NCI-H2081 treated with DMSO at 0.1 percent for 48 hours (cell line): ENCODE measurements at places on chromosomes 1 and 21.

DNA sequence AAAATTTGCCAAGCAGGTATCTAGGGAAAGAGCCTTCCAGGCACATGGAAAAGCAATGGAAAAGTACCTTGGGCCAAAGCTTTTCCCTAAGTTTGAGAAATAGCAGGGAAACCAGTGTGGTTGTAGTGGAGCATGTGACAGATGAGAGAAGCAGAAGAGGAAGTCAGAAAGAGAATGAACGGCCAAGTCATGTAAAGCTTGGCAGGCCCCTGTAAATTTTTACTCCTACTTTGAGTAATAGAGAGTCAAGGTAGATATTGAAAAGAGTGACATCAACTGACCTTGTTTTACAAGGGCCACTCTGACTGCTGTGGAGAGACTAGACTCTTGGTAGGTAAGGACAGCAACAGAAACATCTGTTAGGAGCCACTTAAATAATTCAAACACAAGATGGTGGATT is 180.9 kb upstream of the PRMT6 start:
- DNase-seq = no peak

DNA sequence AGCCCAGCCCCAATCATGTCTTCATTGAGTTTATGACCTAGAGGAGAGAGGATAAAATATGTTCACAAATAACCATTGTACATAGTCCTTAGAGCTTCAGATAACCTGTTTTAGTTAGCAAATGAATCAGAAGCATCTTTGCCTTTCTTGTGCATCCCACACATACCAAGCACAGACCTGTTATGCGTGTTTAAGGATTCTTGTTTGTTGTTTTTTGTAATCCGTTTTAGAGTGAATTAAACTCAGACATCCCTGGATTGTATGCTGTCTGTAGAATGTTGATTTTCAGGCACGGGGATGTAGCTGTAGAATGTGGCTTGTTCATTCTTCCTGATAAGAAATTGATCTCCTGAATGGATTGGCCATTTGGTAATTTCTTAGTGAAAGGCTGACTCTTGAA is 135.8 kb downstream of the EDEM3 start:
- no peak for DNase-seq

DNA sequence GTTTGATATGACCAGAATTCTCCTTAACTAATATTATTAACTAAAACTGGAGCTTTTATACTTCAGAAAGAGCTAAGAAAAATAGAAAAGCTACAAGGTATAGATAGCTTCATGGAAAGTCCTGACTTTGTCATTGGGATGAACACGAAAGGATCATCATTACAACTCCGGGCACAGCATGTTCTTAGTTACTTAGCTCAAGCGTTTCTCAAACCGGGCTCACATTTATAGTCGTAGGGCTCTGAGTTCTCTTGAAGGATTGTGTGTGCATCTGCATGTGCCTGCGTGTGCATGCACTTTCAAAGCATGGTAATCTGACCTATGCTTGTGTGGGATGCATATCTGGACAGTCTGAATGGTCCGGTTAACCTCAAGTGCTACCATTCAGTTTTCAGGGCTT is 20.4 kb upstream of the MAP10 start:
- DNase-seq = no peak

- DNase-seq = no peak
Measured at GRCh38 chr1:176225911-176226310, 18.8 kb upstream of the COP1 start.

GRCh38 chr1:202084791-202085681 is 37.7 kb upstream of the GPR37L1 start:
- peak; percentile 93 for DNase-seq

- no peak for DNase-seq
Measured at GRCh38 chr1:212567638-212568037, 40.9 kb upstream of the ATF3 start.

DNA sequence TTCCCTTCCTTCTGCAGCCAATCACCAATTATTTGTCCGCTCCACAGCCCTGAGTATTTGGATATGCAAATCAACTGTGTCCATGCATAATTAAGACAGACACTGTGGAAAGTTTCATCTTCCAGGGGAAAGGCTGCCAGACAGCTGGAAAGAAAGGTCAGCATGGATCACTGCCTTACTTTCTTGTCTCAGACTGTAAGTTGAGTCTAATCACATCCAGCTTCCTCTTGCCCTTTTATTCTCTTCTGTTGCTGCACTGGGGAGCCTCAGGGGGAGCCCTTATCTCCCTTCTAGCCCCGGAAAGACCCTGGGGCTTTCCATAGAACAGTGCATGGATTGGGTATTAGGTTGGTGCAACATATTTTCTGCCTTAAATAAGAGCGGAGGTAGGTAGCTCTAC is 182.9 kb downstream of the OMA1 start:
- DNase-seq = no peak

- no peak for DNase-seq
Measured at GRCh38 chr1:156858555-156858956, 361 bp downstream of the INSRR start.

- no peak for DNase-seq
Measured at GRCh38 chr1:10781137-10781536, 15.3 kb downstream of the CASZ1 start.

- no peak for DNase-seq
Measured at GRCh38 chr1:21217812-21218596, 41.3 kb upstream of the EIF4G3 start.

- peak; percentile 32 for DNase-seq
Measured at GRCh38 chr1:94919241-94920030, 7.5 kb downstream of the CNN3 start.

GRCh38 chr1:109314795-109315194 is 8.0 kb upstream of the MYBPHL start:
- DNase-seq = no peak

- DNase-seq = no peak
Measured at GRCh38 chr1:173590557-173590956, 12.3 kb downstream of the SLC9C2 start.

DNA sequence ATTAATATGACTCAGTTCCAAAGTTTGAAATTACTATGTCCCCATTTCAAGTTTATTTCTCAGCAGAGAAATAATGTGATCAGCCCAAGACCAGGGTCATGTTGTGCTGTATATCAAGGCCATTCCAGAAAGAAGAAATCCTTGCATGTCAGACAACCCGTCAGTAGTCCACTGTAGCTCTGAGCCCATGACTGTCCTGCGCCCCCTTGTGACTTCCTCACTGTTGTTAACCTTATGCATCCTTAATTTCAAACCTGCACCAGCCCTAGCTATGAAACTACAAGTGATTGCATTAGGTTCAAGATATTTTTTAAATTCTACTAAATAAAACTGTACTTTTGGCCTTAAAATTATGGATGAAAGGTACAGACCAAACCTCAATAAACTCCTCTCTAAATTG is 133.0 kb downstream of the LRRC7 start:
- DNase-seq = no peak

GRCh38 chr1:57249511-57249910 is 174.3 kb downstream of the DAB1 start:
- DNase-seq = no peak

DNA sequence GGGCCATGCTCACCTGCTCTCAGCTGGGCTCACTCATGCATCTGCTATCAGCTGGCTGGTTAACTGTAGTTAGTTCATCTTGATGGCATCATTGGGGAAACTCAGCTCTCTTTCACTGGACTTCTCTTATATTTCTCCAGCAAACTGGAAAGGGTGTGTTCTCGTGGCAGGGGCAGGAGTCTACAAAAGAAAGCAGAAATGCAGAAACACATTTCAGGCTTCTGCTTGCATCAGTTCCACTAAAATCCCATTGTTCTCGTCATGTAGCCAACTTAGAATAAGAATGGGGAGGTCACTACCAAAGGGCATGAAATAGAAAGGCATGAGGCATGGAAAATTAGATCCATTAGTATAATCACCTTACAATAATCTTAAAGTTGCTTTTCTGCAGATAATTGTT is 207.3 kb downstream of the NRIP1 start:
- DNase-seq = no peak

DNA sequence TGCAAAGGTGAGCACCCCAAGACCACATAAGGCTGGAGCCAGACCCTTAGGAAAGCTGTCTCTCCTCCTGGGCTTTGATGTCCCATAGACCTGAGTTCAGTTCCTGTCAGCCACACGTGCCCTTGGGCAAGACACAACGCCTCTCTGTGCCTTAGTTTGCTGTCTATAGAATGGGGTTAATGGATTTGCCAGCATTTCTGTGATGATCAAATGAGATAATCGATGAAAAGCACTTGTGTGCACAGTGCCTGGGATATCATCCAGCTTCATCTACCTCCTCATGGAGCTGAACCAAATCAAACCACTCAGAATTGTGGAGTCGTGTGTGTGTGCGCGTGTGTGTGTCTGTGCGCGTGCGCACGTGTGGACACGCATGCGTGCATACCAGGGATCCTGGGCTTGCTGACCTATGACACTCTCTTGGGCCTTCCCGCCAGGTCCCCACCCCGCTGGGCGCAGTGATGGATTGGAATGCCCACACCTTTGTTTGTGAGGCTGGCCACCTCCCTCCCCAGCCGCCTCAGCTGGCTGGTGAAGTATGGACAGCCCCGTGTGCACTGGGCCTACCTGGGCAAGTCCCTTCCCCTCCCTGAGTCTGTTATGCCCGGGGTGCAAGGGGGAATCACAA is 5.2 kb downstream of the TTC22 start:
- DNase-seq = no peak

DNA sequence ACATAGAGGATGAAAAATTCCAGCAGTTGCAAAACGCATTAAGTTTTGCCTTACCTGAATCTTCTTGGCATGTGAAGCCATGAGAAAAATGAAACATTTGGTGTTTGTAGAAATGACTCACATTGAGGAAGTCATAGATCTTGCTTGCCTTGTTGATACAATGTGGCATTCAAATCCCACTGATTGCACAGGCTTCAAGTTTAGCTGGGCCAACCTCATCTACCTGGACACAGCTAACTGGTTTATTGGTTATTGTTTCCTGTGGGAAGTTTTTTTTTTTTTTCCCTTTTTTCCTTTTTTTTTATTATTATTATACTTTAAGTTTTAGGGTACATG is 168.9 kb upstream of the C21orf91 start:
- DNase-seq = no peak

- no peak for DNase-seq
Measured at GRCh38 chr1:219081943-219082925, 91.4 kb upstream of the LYPLAL1 start.

DNA sequence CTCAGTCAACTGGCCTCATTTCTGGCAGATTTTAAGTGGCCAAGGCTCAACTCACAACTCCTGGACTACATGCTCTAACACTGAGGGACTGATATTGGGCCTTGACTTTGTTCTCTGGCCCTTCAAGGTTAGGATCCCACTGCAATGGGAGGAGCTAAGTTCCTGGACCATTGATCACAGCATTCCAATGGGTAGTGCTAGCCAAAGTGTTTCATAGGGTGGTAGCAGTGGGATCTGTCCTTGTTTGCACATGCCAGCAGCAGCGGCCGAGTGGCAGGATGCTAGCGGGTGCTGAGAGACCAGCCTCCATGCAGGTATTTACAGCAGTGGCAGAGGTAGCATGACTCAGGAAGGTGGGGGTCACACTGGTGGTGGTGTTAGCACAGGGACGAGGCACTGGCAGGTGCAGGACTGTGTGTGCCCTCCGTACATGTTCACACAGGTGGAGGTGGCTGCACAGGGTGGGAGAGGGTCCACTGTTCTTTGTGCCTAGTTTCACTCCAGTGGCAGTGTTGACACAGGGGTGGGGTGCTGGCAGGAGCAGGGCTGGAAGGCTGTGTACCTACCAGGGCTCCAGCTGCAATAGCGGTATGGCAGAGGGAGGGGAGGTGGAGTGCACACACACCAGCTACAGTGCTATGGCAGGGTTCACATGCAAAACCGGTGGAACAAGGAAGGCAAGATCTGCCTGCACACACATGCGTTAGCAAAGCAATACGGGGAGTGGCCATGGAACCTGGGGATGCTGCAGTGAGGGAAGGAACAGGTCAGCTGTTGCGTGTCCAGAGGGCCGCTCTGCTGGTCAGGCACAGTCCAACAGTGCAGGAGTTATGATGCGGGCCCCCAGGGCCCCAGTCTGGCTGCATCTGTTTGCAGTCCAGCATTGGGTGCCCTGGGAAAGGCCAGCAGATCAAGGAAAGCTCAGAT is 51.7 kb downstream of the COL24A1 start:
- no peak for DNase-seq

DNA sequence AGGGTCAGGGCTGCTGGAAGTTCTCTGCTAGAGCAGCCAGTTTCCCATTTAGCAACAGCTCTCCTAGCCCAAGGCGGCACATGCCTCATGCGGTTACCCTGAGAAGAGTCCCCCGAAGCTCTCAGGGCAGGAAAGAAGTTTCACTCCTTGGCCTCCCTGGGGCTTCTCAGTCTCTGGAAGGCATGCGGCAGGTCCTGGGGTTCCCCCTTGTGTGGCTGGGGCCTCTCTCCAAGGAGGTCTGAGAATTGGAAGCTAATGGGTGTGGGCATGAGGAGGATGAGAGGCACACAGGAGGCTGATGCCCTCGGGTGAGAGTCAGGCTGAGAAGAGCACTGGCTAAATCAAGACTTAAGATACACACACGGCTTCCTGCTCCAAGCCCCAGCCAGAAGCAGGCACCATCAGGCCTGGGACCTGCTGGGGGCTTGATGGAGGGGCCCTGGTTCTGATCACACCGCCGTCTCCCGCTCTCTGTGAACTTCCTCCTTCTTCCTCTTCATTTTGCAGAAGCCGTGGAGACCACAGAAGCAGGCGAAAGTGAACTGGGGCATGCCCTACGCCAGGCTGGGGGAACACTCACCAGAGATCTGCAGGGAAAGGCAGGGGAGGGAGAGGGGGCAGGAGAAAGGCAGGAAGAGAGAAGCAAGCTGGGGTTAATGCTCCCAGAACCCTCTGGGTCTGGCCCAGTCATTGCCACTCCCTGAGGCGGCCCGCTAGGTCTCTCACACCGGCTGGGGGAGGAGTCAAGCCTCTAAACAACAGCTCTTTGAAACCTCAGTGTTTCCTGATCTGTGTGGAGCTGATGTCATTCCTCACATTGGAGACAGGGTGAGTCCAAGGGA is 15.1 kb downstream of the BLACAT1 start:
- no peak for DNase-seq

- DNase-seq = no peak
Measured at GRCh38 chr1:68453060-68453670, 3.4 kb upstream of the RPE65 start.

- DNase-seq = no peak
Measured at GRCh38 chr1:9302745-9303524, 10.2 kb downstream of the SPSB1 start.

DNA sequence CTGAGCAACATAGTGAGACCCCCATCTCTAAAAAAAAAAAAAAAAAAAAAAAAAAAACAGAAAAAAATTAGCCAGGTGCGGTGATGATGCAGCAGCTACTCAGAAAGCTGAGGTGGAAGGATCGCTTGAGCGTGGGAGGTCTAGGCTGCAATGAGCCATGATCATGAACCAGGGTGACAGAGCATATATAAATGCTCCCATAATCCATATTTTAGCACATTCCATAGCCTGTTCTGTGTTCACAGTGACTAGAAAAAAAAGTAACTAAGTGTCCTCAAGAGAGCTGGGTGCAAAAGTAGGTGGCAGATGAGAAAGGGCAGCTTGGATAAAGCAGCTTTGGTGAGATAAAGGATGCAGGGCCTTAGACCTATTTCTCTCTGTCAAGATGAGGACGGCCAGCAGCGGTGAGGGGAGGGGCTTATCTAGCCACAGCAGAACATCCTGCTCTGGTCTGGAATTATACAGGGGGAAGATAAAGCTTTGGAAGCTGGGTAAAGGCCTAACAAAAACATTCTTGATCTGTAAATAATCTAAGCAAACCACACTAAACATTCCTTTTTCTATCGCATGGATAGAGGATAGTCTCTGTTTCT is 205.3 kb downstream of the DAB1 start:
- DNase-seq = no peak
